SJSA1 (cell line): ENCODE measurements at places on chromosomes 12 and 14. TPM values are rescaled to one million over a fixed set of nuclear protein-coding genes. Genes with fewer than 3 reads are reported as not detected.
A peak's percentile ranks its signal among the peaks of the same experiment; 100 is the strongest.

DNA sequence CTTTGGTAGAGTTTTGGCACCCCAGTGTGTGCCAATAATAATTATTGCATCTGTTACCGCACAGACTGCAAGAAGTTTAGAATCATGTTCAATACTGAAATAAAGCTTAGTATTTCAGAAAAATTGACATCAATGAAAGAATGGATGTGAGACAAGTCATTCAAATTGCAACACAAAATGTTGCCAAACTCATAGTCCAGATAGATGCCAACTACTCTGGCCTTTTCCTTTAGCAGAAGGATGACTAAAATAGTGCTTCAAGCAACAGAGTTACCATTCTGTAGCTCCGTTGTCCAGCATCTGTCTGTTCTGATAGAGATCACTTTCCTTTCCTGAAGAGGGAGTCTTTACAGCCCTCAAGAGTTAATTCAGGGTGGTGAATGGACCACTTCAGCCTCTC lies 77.5 kb downstream of the LIN7A start:
- H3K27ac ChIP-seq: no peak overlapping the region
- H3K4me1 ChIP-seq: no peaks in the 10 kb centered on the region
- no peaks in the 10 kb centered on the region for H3K36me3 ChIP-seq
- no peak for DNase-seq
- no peaks in the 10 kb centered on the region for H3K27me3 ChIP-seq

GRCh38 chr14:102848830-102849525 lies 71.7 kb downstream of the TRAF3 start:
- no peaks in the 10 kb centered on the region for H3K36me3 ChIP-seq
- peaks cover 15% of the 10 kb centered on the region for H3K4me1 ChIP-seq
- H3K27me3 ChIP-seq: no peaks in the 10 kb centered on the region
- no peak overlapping the region for H3K4me3 ChIP-seq
- no peak overlapping the region for H3K27ac ChIP-seq
- no peak for DNase-seq

GRCh38 chr12:10641735-10642500 lies 28.5 kb upstream of the MAGOHB start:
- H3K27me3 ChIP-seq: no peaks in the 10 kb centered on the region
- H3K27ac ChIP-seq: peak overlapping the region; percentile 33; the same call in 1 of the 2 replicates
- H3K36me3 ChIP-seq: no peaks in the 10 kb centered on the region
- no peak overlapping the region for H3K4me3 ChIP-seq

KRT74 gene
- total RNA-seq: not detected in 2 replicates

DNA sequence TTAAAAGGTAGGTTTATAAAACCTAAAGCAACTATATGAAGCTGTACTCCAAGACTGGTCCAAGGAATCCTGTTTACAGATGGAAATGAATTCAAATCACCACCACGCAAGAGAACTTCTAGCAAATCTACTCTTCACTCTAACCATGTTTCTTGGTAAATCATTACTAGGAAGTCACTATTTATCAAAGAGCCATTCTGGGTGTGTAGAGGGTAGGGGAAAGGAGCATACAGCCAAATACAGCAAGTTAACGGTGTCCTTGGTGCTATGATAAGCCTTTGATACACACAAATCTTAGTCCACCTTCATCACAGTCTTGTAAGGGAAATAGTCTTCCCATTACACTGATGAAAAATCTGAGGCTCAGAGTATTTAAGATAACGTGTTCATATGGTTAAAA lies 16.8 kb downstream of the NIN start:
- no peak for DNase-seq
- H3K27me3 ChIP-seq: no peaks in the 10 kb centered on the region
- no peak overlapping the region for H3K4me3 ChIP-seq
- no peak overlapping the region for H3K27ac ChIP-seq
